ENCODE measurements at places on chromosomes 2 and 18. TPM values are rescaled to one million over a fixed set of nuclear protein-coding genes. Genes with fewer than 3 reads are reported as not detected.

SPATA3 gene
- polyA plus RNA-seq = not detected

PRKAG3 gene
- 18.3 TPM for polyA plus RNA-seq

CHRNG gene
- 80.3 TPM for polyA plus RNA-seq

KANSL1L gene
- polyA plus RNA-seq = 21.1 TPM

IL37 gene
- not detected for polyA plus RNA-seq

C2orf68 gene
- 39.2 TPM for polyA plus RNA-seq

CXCR4 gene
- polyA plus RNA-seq = 44.8 TPM

GALNT14 gene
- polyA plus RNA-seq = 1.8 TPM

SLC9A2 gene
- polyA plus RNA-seq = 1.3 TPM

LOXL3 gene
- polyA plus RNA-seq = 8.2 TPM

SF3B1 gene
- polyA plus RNA-seq = 290 TPM

DPP4 gene
- 13.1 TPM for polyA plus RNA-seq

CCDC85A gene
- 3.9 TPM for polyA plus RNA-seq

SERPINB10 gene
- polyA plus RNA-seq = 1.5 TPM

BMP10 gene
- polyA plus RNA-seq = not detected

SP5 gene
- polyA plus RNA-seq = 7.1 TPM

ANO7 gene
- polyA plus RNA-seq = 1.4 TPM

BOLL gene
- polyA plus RNA-seq = 1.6 TPM

SP140 gene
- 0.53 TPM for polyA plus RNA-seq

RAPH1 gene
- polyA plus RNA-seq = 38.8 TPM

SERPINB12 gene
- 0.90 TPM for polyA plus RNA-seq

EFR3B gene
- 5.5 TPM for polyA plus RNA-seq

SPRED2 gene
- 35.1 TPM for polyA plus RNA-seq

PROM2 gene
- 3.5 TPM for polyA plus RNA-seq

SERPINB13 gene
- 4.6 TPM for polyA plus RNA-seq

SOS1 gene
- 44.2 TPM for polyA plus RNA-seq

GPR155 gene
- polyA plus RNA-seq = 4.0 TPM

PKDCC gene
- 137 TPM for polyA plus RNA-seq

SNRPD1 gene
- 82.9 TPM for polyA plus RNA-seq

PRSS56 gene
- polyA plus RNA-seq = 1.3 TPM

CAPN13 gene
- polyA plus RNA-seq = 0.12 TPM

UGT1A7 gene
- not detected for polyA plus RNA-seq

HAUS1 gene
- polyA plus RNA-seq = 24.4 TPM

TFCP2L1 gene
- 0.13 TPM for polyA plus RNA-seq

CABLES1 gene
- polyA plus RNA-seq = 8.0 TPM

PTPN18 gene
- 24.7 TPM for polyA plus RNA-seq

SLC8A1 gene
- polyA plus RNA-seq = 9.1 TPM

GCG gene
- polyA plus RNA-seq = 14.4 TPM

GPR45 gene
- polyA plus RNA-seq = not detected

Data from muscle of back (tissue), 13 donors.